Activated CD4-positive, alpha-beta memory T cell treated with anti-CD3 and anti-CD28 coated beads for 36 hours (primary cell): ENCODE measurements at places on chromosomes 1 and 21. TPM values are rescaled to one million over a fixed set of nuclear protein-coding genes. Genes with fewer than 3 reads are reported as not detected.

DNA sequence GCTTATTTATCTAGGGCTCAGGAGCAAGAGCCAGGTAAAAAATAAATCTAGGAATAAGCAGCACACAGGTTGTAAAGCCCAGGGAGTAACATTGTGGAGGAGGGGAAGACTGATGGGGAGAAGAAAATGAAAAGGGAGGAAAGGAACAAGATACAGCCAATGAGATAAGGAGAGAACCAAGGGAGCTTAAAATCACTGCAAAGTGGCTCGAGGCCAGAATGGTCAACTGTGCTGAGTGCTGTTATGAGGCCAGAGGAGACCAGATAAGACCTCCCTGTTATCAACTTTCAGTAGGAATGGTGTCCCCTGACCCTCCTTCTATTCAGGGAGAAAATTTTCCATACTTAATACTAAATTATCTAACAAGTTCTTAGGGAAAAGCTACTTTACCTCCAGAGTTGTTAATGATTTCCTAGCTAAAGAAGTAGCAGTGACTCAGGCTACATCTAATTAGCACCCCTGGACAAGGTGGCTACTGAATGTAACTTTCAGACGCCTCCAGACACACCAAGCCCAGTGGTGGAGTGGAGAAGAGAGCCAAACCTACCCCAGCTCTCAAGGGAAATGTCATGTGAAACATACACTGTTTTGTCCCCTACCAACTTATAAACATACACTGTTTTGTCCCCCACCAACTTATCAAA lies 25.5 kb downstream of the ENAH start:
- no peaks in the 10 kb centered on the region for H3K36me3 ChIP-seq
- no peak overlapping the region for H3K27ac ChIP-seq
- no peak for DNase-seq
- H3K4me3 ChIP-seq = no peak overlapping the region
- no peaks in the 10 kb centered on the region for H3K4me1 ChIP-seq

- H3K4me3 ChIP-seq = no peak overlapping the region
- no peaks in the 10 kb centered on the region for H3K27me3 ChIP-seq
- peak; percentile 12 for DNase-seq
- H3K4me1 ChIP-seq = peaks cover 7% of the 10 kb centered on the region
- no peak overlapping the region for H3K27ac ChIP-seq
- H3K36me3 ChIP-seq = peaks cover 45% of the 10 kb centered on the region
These were observed 12.0 kb downstream of the SETD4 start for GRCh38 chr21:36048357-36048756.

GRCh38 chr1:156513185-156513584 lies 12.6 kb upstream of the MEF2D start:
- no peak overlapping the region for H3K27ac ChIP-seq
- peaks cover 5% of the 10 kb centered on the region for H3K27me3 ChIP-seq
- H3K4me1 ChIP-seq = peaks cover 33% of the 10 kb centered on the region
- no peaks in the 10 kb centered on the region for H3K36me3 ChIP-seq

The DIRAS3 gene
- total RNA-seq = not detected

The MYBPH gene
- total RNA-seq = not detected

DNA sequence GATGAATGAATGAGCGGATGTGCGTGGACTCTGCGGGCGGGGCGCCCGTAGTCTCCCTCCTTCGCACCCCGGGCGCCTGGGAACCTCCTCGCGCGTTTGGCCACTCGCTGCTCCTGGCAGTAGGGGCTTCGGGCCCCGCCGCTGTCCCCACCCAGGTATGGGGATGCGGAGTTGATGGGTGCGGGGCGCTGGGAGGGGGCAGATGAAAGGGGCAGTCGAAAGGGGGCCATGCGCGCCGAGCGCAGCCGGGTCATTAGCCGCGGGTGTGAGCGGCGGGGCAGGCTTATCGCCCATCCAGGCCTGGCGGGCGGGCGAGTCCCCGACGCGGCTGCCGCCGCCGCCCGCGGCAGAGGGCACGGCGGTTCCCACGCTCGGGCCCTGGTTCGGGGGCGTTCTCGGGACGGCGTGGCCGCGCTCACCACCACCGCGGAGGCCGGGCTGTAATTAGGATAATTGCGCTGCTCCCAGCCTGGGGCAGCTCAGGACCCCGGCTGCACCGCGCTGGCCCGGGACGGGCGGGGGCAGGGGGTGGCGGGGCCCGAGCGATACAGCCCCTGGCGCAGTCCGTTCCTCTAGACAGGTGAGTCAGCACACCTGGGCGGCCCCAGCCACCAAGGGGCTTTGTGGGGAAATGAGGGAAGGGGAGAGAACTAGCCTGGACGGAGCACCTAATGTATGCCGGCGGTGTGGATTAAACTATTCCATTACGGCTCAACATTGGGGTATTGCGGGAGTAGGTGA lies 22.1 kb upstream of the CITED4 start:
- H3K36me3 ChIP-seq = peaks cover 2% of the 10 kb centered on the region
- H3K4me1 ChIP-seq = peaks cover 3% of the 10 kb centered on the region
- DNase-seq = no peak
- peaks cover 35% of the 10 kb centered on the region for H3K27me3 ChIP-seq

DNA sequence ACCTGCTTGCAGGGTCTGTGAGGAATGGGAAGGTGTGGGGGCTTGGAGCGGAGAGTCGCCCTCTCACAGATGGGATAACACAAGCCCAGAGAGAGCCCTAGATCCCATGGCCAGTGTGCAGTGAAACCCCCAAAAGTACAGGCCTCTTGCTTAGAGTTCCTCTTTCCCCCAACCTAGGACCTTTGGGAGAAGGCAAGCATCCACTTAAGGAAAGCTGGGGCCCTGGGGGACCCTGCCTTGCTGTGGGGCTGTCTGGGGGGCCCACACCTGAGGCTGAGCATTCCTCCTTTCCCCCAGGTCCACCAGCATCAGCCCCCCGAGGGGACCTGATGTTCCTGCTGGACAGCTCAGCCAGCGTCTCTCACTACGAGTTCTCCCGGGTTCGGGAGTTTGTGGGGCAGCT lies 1.1 kb downstream of the VWA1 start:
- H3K4me1 ChIP-seq = peaks cover 15% of the 10 kb centered on the region
- peaks cover 26% of the 10 kb centered on the region for H3K27me3 ChIP-seq
- no peak overlapping the region for H3K27ac ChIP-seq
- H3K4me3 ChIP-seq = no peak overlapping the region
- no peaks in the 10 kb centered on the region for H3K36me3 ChIP-seq
- no peak for DNase-seq
